Heart right ventricle (tissue), 16 donors: ENCODE measurements at places on chromosomes 12 and 14. TPM values are rescaled to one million over a fixed set of nuclear protein-coding genes. Genes with fewer than 3 reads are reported as not detected.

The C1S gene
- 53.7 TPM for total RNA-seq

- no peak for DNase-seq
- H3K4me1 ChIP-seq, result no peaks in the 10 kb centered on the region
- H3K36me3 ChIP-seq, result no peaks in the 10 kb centered on the region
Observed at GRCh38 chr14:74309125-74310022, 6.6 kb upstream of the ABCD4 start.

DNA sequence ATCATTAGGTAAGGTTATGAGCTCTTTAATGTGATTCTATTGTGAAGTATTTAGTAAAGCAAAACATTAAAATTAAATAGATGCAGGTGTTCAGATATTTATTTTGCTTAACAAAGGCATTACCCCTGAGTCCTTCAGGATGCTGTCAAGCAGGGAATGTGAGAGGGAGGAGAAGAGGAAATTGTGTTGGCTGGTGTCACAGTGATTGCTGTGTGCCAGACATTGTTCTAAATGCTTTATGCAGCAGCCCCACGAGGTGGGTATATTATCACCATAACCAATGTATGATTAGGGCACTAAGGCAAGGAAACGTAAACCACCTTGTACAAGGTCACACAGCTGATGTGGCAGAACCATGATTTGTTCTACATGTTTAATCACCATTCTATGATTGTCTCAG lies 80.1 kb downstream of the STAB2 start:
- no peaks in the 10 kb centered on the region for H3K4me1 ChIP-seq
- no peaks in the 10 kb centered on the region for H3K36me3 ChIP-seq
- H3K4me3 ChIP-seq, result no peak overlapping the region
- no peak for DNase-seq

DNA sequence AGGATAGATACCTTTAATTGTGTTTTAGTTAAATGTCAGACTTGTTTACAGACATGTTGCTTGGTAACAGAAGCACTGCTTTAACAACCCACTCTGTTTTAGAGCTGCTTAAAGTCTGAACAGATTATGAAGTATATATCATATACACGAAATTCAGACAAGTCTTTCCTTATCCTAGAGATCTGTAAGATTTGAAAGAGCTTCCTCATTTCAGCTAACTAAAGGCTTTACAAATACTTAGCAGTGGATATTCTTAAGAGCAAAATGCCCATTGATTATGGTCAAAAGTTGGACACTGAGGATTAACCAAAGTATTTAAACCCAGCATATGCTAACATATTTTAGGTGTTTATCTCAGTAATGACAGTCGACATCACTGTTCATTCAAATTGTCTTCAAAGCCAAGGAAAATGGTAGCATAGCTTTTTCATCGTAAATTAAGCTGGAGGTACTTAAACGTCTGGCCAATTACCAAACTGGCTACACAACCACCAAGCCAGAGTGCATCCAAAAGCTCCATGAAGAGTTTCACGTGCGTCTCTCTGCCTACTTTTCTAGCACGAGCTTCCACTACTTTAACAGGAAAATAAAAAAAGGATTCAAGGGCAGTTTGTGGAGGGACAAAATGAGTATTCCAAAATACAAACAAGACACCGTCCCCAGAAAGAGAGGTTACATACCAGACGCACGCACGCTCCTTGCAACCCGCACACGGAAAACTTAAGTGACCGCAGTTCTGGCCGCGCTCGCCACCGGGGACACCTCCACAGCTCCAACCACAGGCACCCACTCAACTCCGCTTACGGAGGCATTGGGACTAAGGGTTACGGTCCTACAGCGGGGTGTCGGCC lies 565 bp downstream of the CEP83 start:
- H3K36me3 ChIP-seq, result peaks cover 6% of the 10 kb centered on the region
- H3K4me3 ChIP-seq, result peak overlapping the region; percentile 65
- no peaks in the 10 kb centered on the region for H3K27me3 ChIP-seq

GRCh38 chr14:52494444-52494843 lies 57.9 kb downstream of the TXNDC16 start:
- no peaks in the 10 kb centered on the region for H3K27me3 ChIP-seq
- DNase-seq, result no peak
- H3K27ac ChIP-seq, result no peak overlapping the region

- H3K4me1 ChIP-seq, result no peaks in the 10 kb centered on the region
- H3K27me3 ChIP-seq, result no peaks in the 10 kb centered on the region
- no peaks in the 10 kb centered on the region for H3K36me3 ChIP-seq
- no peak overlapping the region for H3K27ac ChIP-seq
Observed at GRCh38 chr12:68106160-68106559, 53.4 kb downstream of the IFNG start.

- no peak overlapping the region for H3K4me3 ChIP-seq
- no peaks in the 10 kb centered on the region for H3K27me3 ChIP-seq
- H3K4me1 ChIP-seq, result no peaks in the 10 kb centered on the region
Observed at GRCh38 chr12:4681732-4682131, 32.8 kb downstream of the NDUFA9 start.

The DGKA gene
- 12.0 TPM for total RNA-seq

The LMNTD1 gene
- not detected for total RNA-seq

GRCh38 chr12:43103866-43104265 lies 448.1 kb downstream of the ADAMTS20 start:
- no peaks in the 10 kb centered on the region for H3K4me1 ChIP-seq
- no peaks in the 10 kb centered on the region for H3K27me3 ChIP-seq
- no peak for DNase-seq
- no peak overlapping the region for H3K27ac ChIP-seq
- H3K36me3 ChIP-seq, result no peaks in the 10 kb centered on the region
- no peak overlapping the region for H3K4me3 ChIP-seq
